AG20443 (cell line): ENCODE measurements at places on chromosomes 2 and 18.

DNA sequence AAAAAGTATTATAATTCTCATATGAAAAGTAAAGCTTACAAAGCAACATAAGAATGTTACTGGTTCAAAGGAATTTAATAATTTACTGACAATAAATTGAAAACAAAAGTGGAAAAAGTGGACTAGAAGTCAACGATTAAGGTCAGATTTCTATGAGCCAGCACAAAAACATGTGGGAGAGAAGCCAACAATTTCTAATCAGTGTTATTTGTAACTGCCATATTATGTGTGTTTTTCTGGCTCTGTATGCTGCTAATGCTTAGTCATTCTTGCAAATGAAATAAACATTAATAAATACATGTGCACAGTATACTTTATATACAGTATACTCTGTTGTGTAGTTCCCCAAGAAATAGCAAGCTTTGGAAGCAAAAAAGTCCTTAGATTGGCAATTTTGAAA, 301.3 kb upstream of the RGPD4 start:
- no peak for DNase-seq

GRCh38 chr2:56104962-56105361, 78.8 kb upstream of the CCDC85A start:
- no peak for DNase-seq

DNA sequence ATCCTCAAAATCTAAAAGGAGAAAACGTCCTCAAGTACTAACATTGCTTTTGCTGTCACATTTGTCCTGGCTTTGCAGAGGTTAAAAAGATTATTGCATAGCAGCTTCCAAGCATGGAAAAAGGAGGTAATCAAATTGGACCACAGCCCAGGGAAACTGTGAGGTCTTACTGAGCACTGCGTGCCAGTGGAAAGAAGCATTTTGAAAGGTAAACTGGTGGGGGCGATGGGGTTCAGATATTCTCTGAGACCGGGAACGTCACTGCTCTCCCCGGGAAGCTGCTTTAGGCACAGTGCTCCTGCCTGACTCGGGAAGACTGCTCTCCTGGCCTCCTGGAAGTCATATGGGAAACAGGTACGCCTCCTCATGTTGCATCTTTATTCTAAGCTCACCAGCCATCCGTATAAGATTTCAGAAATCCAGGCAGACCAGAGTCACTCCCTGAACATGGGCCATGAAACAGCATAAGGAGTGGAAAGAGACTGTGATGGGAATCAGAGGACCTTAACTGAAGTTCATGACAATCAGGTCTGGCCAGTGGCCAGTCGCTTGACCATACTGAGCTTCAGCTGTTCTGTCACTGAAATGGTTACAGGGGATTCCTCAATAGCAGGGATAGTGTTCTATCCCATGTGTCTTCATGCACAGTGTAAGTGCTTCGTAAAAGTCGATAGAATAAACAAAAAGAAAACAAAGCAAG, 284.1 kb downstream of the TRIB2 start:
- no peak for DNase-seq

- DNase-seq, result peak; percentile 26
Measured at GRCh38 chr18:32771871-32772580, 797 bp downstream of the KLHL14 start.

DNA sequence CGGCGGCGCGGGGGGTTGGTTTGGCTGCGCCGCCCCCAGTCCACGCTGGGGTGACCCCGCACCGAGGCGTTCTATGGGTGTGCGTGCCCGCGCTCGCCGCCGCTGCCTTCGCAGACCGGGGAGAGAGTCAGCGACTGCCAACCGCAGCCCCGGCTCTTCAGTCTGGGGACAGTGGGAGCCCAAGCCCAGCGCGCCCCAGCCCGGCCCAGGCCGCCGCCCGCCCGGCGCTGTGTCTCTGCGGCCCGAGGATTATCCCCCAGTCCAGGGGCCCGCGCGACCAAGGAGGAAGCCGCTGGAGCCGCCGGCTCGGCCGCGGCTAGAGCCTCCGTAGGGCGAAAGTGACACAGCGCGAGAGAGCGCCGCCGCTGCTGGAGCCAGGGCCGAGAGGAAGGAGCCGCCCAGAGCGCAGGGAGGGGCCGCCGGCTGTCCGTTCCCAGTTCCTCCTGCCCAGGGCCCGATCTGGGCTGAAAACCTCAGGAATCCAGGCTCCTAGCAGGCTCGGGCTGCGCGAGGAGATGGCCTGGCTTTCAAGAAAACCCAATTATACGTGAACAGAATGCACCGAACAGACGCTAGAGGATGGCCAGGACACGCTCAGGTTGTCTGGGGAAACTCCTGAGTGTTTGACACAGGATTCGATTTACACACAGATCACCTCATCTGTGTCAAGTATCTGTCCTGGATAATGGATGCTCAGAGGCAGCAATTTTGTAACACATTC, 2.4 kb downstream of the CTIF start:
- DNase-seq, result peak; percentile 86

DNA sequence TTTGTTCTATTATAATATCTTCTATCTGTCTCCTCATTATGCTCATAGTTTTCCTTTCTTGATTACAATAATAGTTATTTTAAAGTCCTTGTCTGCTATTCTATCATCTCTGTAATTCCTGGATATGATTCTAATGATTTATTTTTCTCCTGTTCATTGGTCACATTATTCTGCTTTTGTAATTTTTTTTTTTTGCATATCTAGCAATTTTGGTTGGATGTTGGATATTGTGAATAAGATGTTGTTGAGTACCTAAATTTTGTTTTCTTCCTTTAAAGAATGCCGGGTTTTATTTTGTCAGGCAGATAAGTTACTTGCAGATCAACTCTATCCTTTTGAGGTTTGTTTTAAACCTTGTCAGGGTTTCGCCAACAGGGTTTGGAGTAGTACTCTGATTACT, 25.2 kb downstream of the KATNAL2 start:
- no peak for DNase-seq

- DNase-seq, result no peak
Measured at GRCh38 chr2:160006475-160006874, 55.9 kb downstream of the PLA2R1 start.

- no peak for DNase-seq
Measured at GRCh38 chr2:27973592-27973991, 83.1 kb downstream of the BABAM2 start.

- no peak for DNase-seq
Measured at GRCh38 chr2:26245810-26246209, 1.1 kb downstream of the HADHB start.

- DNase-seq, result no peak
Measured at GRCh38 chr2:66536997-66537396, 102.1 kb downstream of the MEIS1 start.

DNA sequence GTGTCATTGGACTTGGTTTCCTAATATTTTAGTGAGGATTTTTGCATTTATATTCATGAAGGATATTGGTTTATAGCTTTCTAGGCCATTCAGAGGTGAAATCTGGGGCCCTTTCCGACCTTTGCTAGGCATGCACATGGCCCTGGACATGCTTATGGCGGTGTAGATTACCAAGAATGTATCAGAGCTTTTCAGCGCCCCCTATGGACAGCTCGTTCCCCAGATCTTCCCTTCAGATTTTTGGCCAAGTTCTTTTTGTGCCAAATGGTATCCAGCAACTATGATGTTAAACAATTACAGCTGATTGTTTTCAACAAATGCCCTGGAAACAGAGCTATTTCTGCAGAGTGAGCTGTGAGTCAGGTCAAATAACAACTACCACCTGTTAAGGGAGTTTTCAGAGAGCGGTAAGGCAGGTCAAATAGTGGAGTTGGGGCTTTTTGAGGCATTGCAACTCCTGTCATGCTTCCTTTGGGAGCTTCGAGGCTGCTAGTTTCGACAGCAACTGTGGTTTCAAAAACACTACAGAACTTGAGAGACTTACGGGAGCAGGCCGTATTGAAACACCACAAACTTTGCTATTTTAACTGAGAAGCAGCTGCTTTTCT, 188.3 kb downstream of the ZNF516 start:
- no peak for DNase-seq

DNA sequence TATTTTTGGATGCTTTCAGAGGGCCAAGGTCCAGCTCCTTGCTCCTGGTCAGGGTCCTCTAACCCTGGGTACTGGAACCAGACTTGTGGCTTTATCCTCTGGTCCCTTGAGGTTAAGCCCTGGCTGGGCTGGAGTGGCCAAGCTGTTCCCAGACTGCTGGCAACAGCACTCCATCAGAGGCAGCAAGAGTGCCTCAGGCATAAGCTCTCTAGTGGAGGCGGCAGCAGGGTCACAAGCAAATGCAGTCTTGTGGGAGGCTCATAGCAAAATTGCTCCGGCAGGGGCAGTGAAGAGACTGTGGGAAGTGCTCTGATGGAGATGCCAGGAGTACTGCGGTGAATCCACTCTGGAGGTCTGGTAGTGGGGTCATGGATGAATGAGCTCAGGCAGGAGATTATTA, 128.9 kb upstream of the OTOS start:
- no peak for DNase-seq

DNA sequence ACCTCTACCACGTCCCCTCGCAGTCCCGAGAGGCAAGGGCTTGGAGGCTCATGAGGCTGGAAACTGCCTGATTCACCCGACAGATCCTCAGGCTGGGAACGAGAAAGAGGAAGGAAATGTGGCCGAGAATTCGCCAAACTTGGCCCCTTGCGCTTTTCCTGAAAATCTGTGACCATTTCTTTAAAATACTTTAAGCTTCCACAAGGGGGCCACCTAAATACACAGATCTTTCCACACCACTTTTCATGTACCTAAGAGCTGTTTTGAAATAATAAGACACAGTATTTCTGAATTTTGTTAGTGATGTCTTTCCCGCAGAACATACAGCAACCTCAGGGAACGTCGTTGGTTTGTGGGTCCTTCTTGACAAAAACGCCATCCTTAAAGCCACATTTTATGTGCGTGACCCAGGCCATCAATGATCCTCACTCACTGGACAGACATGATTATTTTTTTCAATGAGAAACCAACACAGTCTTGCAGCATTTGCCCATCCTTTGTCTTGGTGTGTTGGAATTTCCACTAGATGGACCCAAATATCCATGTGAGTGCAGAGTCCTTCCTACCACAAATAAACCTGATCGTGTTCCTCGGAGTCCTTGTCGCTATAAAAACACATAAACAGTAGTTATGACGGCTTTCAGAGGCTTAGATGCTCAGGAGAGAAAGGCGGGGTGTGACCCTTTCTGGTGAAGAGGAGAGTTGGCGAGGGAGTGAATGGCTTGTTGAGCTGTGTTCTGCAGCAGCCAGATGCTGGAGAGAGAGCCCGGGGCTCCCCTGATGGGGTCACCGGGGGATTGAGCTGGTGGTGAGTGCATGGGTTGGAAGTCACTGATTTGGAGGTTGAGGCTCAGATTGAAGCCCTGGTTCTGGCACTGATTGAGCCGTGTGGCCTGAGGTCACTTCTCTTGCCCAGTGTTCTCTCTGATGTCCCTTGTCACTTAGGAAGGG, 25.0 kb downstream of the DCDC2C start:
- DNase-seq, result peak; percentile 66

DNA sequence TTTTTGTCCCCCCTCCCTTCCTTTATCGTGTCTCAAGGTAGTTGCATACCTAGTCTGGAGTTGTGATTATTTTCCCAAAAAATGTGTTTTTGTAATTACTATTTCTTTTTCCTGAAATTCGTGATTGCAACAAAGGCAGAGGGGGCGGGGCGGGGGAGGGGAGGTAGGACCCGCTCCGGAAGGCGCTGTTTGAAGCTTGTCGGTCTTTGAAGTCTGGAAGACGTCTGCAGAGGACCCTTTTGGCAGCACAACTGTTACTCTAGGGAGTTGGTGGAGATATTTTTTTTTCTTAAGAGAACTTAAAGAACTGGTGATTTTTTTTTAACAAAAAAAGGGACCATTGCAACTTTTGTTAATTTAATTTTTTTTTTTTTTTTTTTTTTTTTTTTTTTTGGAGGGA, 2.1 kb downstream of the SOX11 start:
- DNase-seq, result no peak

GRCh38 chr2:71240794-71241193, 13.9 kb upstream of the PAIP2B start:
- DNase-seq, result no peak

- no peak for DNase-seq
Measured at GRCh38 chr2:219637842-219638185, 10.4 kb downstream of the SLC4A3 start.

GRCh38 chr2:129233751-129234406, 745.6 kb upstream of the RAB6C start:
- no peak for DNase-seq

GRCh38 chr2:235849489-235849888, 318.7 kb downstream of the GBX2 start:
- DNase-seq, result no peak

DNA sequence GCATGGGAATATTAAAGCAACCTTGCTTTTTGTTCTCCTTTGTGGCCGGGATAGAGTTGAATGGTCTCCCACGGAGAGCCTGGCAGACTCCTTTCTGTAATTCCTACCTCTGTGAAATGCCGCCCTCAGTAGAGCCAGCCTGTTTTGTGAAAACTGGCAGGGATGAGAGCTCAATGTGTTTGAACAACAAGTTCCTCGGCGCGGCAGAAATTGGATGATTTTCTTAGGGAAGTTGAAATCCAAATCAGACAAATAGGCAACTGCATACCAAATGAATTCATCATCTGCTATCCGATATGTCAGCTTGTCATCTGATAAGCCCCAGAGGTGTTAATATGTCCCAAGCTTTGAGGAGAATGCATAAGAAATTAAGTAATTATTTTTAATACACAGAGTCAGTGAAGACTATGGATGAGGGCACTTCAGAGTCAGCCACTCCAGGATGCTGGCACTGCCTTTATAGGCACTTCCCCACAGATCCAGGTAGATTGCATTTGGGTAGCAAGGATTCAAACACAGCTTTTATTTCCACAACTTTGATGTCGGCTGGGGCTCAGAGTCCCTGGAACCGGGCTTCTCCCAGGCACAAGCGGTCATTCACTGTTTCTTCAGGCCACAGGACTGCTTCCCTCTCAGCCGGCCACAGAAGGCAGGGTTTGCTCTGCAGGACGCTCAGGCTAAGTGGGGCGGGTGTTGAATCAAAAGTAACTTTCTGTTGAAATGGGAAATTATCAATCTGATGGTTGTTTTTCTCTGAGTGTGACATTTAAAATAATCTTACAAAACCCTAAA, 82.8 kb upstream of the REV1 start:
- peak; percentile 16 for DNase-seq

DNA sequence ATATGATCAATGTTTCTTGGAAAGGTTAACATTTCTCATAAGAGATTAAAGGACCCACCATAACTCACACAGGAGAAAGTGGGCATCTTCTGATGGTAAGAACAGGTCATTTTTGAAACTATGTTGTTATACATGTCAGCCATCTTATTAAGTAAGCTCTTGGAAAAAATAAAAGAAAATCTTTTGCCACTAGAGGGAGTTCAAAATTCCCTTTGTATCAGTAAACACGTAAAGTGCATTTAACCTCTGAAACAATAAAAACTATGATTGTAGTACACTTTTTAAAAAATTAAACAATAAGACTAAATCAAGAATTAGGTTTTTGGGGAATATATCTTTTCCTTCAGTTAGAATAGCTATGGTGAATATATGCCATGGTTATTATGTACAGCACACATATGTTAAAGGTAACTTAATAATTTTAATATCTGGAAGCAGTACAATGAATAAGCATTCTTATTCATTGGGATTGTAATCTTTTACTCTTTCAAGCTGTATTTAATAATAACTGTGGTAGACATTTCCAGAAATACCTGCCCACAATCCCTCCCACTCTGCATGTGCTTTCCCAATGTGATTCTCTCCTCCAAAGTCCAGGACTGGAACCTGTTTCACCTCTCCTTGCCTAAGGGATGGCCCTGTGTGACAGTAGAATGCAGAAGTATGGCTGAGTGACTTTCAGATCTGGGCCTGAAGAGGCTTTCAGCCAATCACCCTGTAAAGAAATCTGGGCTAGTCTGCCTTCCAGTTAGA, 64.2 kb downstream of the RBMS1 start:
- peak; percentile 12 for DNase-seq
